Heart left ventricle (tissue), 16 donors: ENCODE measurements at places on chromosomes 16 and 17. TPM values are rescaled to one million over a fixed set of nuclear protein-coding genes. Genes with fewer than 3 reads are reported as not detected.

Gene CLUH
- 110 TPM for total RNA-seq

Gene BRIP1
- 0.27 TPM for total RNA-seq

Gene TERB1
- total RNA-seq = not detected

Gene PYDC1
- total RNA-seq = not detected

Gene HOXB1
- total RNA-seq = not detected

- DNase-seq = peak; percentile 26
Observed at GRCh38 chr16:88308441-88309173, 74.2 kb upstream of the ZNF469 start.

DNA sequence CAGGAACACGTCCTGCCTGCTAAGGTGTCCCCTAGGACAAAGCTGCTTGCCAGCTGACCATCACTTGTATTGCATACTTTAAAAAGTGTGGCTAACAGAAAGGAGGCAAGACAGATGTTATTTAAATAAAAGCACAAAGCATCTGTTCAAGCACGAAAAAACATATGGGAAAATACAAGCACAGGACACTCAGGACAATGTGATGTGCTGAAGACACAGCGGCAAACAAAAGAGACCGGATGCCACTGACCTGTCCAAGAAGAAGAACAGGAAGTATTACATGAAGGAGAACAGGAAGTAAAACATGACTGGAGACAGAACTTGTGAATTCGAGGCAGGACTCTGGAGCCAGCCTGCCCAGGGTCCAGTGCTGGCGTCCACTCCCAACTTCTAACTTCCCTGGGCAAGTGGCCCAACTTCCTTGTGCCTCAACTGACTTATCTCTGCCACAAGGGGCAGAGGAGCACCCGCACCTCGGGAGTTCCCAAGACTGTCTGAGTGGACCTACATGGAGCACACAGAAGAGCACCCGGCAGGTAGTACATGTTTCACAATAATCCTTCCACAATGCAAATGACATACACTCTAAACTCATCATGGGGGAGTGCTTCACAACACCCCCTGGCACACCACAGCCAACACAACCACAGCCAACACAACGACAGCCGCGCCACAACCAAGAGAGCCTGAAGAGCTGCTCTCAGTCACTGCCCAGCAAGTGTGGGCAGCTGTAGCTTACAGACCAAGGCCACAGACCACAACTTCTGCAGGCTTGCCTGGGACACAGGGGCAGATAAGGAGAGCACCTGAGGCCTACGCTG lies 36.6 kb downstream of the ANKRD11 start:
- DNase-seq = no peak

DNA sequence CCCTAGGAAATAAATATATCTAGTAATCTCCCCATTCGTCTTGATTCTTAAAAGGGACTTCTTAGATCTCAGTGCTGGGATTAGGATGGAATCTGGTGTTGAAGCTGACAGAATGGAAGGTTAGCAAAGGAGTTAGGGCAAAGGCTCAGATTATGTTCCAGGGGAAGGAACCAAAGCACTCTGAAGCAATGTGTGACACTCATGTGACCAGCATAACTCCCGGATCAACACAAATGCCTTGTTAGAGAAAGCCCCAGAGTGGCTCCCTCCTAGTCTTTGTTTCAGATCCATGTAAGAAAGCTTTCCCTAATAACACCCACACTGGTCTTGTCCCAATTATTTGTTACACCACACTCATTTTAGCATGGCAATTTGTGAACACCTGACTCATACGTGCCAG lies 62.6 kb upstream of the ERN1 start:
- DNase-seq = no peak

DNA sequence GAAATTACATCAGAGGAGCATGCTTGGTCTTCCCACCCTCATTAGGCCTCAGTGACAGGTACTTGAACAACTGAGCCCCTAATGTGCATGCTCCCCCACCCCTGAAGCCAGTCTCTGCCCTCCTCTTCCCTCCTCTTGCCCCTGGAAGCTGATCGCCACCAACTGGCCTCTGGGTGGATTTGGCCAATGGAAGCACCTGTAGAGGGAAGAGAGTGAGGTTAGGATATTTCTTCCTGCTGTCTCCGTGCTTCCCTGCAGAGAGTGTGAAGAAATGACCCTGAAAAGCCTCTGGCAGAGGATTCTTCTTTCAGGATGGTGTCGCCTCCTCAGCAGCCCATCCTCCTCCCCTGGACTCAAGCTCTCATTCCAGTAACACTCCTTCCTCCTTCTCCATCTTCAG lies 5.9 kb upstream of the CBLN1 start:
- DNase-seq = no peak

GRCh38 chr16:4351880-4352279 lies 759 bp upstream of the PAM16 start:
- DNase-seq = no peak

DNA sequence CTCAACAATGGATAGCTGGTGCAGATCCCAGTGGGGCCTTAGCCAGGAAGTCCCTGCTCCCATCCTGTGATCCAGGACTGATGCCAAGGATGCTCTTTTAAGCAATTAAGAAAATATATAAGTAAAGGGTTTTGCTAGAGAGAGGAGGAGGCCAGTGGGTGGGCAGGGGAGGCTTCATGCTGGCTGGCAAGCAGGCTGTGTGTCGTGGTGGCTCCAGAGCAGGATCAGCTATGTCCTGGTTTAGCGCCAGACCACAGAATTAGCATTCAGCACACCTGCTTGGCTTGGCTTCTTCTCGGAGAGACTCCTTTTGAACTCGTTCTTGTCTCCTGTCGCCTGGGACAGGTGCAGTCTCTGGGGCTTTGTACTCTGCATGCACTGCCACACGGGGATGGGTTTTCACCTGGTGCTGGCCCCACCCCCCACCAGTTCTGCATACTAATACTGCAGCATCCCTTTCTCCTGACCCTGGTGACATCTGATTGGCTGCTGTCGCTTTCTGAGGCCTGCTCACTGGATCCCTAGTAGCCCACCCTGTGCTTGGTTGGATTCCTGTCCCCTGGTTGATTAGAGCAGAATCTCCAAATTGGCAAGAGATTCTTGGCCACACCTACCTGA lies 66.1 kb downstream of the PLD6 start:
- DNase-seq = no peak

GRCh38 chr17:20276421-20276820 lies 190.9 kb downstream of the LGALS9B start:
- DNase-seq = no peak

DNA sequence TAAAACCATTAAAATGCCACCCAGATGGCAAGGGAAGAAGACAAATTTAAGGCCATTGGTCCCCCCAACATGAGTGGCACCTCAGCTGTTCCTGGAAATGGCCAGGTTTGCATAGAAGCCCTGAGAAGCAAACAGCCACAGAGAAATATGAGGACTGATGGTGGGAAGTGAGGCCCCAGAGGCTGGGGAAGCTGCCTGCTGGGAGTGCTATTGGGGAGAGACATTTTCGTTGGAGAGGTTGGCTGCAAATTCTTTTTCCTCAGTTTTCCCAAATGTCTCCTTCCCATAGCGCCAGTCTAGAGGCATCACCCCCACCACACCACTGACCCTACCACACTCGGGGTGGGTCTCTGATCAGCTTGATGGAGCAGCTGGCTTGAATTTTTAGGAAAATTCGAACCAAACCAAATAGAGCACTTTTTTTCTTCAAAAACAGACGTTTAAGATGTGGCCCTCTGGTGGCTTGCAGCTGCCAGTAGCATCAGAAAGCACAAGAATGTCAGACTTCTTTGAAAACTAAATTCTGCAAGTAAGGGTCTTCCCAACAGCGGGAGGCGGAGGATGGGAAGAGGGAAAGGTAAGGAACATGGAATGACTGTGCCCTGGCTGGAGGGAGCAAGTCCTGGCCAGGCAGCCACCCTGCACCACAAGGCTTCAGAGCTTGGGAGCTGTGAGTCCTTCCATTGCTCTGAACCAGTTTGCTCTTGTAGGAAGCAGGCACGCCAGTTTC lies 13.2 kb upstream of the SLC12A3 start:
- no peak for DNase-seq

- no peak for DNase-seq
Observed at GRCh38 chr16:78553268-78554039, 454.0 kb downstream of the WWOX start.
